CD4-positive, alpha-beta T cell treated with Interleukin-21 for 1 hour (primary cell): ENCODE measurements at places on chromosomes 1 and 21.

- no peak for DNase-seq
Measured at GRCh38 chr1:236269439-236269838, 12.3 kb downstream of the ERO1B start.

- DNase-seq: no peak
Measured at GRCh38 chr1:3708791-3709190, 43.5 kb upstream of the CCDC27 start.

DNA sequence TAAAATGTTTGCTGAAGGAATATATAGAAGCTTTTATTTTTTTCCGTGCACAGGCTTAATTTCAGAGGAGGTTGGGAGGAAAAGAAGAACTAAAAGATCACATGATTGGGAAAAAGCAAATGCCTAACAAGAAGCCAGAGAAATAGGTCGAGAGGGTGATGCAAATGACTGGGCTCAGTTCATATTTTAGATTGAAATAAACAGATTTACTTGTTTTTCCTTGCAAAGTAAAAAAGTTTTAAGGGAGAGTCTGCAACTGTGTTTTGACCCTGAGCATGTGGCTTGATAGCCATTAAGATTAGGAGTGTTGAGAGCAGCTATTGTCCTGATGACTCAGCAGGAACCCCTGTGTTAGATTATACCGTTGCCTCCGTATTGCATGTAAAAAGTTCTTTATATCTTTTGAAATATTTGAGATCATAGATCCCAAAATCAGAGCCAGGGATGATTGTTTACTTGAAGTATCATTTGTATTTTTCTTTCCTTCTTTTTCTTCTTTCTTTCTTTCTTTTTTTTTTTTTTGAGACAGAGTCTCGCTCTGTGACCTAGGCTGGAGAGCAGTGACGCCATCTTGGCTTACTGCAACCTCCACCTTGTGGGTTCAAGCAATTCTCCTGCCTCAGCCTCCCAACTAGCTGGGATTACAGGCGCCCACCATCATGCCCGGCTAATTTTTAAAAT lies 20.2 kb downstream of the CLIC4 start:
- no peak for DNase-seq

- no peak for DNase-seq
Measured at GRCh38 chr1:205472737-205473441, 17.0 kb upstream of the BLACAT1 start.

- no peak for DNase-seq
Measured at GRCh38 chr1:4969556-4970129, 315.2 kb downstream of the AJAP1 start.

GRCh38 chr1:156439036-156439776 lies 61.4 kb downstream of the MEF2D start:
- DNase-seq: no peak
